LNCaP clone FGC (cell line): ENCODE measurements at places on chromosomes 6 and 20.

- no peak for DNase-seq
Measured at GRCh38 chr6:26043384-26044139, 43.7 kb upstream of the HFE start.

- no peak for DNase-seq
Measured at GRCh38 chr6:100468016-100468622, 3.4 kb upstream of the SIM1 start.

- no peak for DNase-seq
Measured at GRCh38 chr6:133888929-133889556, at the start of gene TCF21. Gene TCF21 (plus strand): TSS chr6:133889113. CDS start chr6:133889398, 285 bp downstream.

- no peak for DNase-seq
Measured at GRCh38 chr20:18727032-18727508, 86.5 kb upstream of the SCP2D1 start.

- no peak for DNase-seq
Measured at GRCh38 chr20:36425166-36425565, 116.2 kb upstream of the MYL9 start.

GRCh38 chr6:53306819-53307347 lies 41.9 kb downstream of the ELOVL5 start:
- no peak for DNase-seq

DNA sequence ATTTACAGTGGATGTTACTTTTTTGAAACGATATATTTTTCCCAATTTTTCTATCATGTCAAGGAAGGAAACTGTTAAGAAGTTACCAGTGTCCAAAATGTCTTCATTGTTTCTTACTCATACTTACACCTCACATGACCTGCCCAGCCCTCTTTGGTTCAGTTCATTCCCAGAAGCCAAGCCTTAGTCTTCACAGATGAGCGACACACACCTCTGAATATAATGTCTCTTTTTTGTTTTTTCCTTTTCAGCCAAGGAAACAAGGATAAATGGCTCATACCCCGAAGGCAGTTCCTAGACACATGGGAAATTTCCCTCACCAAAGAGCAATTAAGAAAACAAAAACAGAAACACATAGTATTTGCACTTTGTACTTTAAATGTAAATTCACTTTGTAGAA lies 225.2 kb downstream of the SMOC2 start:
- DNase-seq: no peak

DNA sequence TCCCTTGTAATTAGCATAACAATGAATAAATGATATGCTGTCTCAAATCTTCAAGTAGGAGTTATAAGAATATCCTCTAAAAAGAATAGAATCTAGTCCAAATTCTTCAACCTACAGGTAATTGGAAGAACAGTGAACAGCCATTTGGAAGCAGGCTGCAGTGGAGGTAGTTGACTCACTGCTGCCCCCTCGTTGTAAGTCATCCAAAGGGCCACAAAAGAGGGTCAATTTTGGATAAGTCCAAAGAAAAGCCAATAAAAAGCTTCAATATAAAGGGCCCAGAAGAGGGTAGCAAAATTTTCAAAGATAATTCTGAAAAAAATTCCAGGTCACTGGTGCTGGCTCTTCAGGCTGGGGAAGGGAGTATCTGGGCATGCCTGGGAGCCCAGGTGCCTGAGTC lies 60.8 kb upstream of the SSTR4 start:
- no peak for DNase-seq

GRCh38 chr6:72032086-72032485 lies 145.7 kb downstream of the RIMS1 start:
- DNase-seq: no peak

- no peak for DNase-seq
Measured at GRCh38 chr6:129314575-129314974, 395.4 kb downstream of the ARHGAP18 start.

GRCh38 chr6:747921-748320 lies 55.0 kb upstream of the EXOC2 start:
- no peak for DNase-seq
